ENCODE measurements at places on chromosomes 11 and 22.

- no peak for DNase-seq
Observed at GRCh38 chr22:31244943-31245451, 32.9 kb downstream of the LIMK2 start.

DNA sequence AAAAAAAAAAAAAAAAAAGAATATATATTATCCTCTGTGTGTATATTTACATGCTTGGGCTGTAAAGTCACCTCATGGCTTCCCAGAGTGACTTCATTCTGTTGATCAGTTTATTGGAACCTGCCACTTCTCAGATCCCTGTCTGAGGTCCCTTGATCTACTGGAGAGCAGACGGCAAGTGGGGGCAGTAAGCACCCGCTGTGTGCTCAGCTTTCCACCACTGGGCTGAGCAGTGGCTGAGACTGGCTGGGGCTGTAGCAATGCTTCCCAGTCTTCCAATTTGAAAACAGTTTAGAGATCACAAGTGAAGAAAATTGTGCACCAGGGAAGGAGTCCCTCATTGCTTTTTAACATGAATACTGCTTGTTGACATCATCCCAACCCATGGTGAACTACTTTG lies 6.9 kb upstream of the RBM4B start:
- no peak for DNase-seq

- no peak for DNase-seq
Observed at GRCh38 chr11:10893714-10894151, 35.9 kb upstream of the ZBED5 start.

DNA sequence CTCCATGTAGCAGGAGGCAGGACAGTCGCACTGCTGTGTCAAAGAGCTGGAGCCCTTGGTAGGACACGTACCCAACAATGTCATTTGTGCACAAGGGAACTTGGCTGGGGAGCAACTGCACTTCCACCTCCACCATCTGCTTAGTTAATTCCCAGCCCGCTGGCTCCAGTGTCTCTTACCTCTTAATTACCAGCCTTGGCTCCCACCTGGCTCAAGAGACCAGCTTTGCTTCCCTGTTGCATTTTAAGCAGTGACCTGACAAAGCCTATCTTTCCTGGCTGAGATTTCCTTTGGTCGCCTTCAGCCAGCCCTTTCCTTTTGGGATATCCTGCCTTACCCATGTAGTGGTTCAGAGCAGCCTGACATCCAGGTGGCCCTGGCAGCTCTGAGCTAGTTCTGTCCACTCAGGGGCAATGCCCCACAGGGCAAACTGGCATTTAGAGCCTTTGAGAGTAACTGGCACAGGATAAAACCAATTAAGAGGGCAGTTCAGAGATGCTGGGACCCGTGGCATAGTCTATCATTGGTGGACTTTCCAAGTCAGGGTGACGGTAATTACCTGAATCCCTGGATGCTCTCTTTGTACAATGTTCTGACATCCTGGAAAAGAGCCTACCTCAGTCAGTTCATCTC lies 212.6 kb upstream of the SORL1-AS1 start:
- no peak for DNase-seq

GRCh38 chr11:48098024-48098423 lies 117.7 kb downstream of the PTPRJ start:
- DNase-seq, result no peak

GRCh38 chr11:71333473-71333872 lies 81.1 kb upstream of the SHANK2 start:
- DNase-seq, result no peak

- DNase-seq, result no peak
Observed at GRCh38 chr11:2458321-2458720, 13.5 kb downstream of the KCNQ1 start.

GRCh38 chr11:77470971-77471370 lies 2.9 kb downstream of the PAK1 start:
- no peak for DNase-seq

GRCh38 chr11:36389811-36390210 lies 93.7 kb downstream of the PRR5L start:
- DNase-seq, result no peak

DNA sequence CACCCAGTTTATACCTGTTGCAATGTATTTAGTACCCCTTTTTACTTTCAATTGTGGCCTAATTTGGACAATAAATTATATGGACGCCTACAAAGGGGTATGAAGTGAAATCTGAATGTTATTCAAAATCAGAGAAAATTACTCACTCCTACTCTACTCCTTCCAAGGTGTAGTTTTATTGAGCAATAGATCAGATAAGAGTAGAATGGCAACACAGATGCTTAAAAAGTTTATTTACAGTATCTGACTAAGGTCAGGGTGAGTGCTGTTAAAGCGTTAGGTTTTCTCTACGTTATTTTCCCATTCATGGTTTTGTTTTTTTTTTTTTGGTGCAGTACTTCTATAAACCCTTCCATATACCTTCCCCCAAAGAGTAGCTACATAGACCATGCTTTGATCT lies 805.6 kb downstream of the KCNA4 start:
- DNase-seq, result no peak

DNA sequence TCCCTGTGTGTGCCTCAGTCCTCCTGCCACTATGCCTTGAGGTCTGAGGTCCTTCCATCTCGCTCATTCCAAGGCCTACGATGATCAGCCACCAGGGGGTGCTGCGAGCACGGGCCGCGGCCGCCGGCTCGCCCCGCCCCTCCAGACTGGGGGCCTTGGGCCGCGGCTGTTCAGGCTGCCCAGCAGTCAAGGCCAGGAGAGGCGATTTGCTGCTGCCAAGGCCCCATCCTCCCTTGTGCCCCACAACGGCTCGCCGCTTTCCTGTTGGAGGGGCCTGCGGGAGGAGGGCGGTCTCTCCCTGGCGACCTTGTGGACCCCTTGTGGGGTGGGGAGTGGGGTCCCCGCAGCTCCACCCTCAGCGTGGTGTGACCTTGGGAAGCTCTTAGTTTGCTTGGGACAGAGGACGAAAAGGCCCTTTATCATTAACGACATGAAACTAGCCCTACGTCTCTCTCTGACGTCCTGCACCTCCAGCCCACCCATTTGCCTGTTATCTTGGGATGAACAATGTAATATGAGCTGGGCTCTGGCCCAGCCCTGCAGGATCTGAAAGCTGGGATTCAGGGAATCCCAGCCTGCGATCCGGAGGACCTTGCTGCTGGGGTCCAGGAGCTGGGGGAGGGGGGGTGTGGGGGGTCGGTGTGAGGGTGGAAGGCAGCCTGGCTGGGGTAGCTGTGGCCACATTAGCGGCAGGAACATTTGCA lies 5.3 kb upstream of the GALR3 start:
- peak; percentile 95 for DNase-seq

GRCh38 chr22:38108561-38109319 lies 1.7 kb downstream of the BAIAP2L2 start:
- DNase-seq, result no peak

- no peak for DNase-seq
Observed at GRCh38 chr22:23223569-23224317, 43.4 kb downstream of the BCR start.

- no peak for DNase-seq
Observed at GRCh38 chr22:39515266-39516050, 4.9 kb upstream of the ATF4 start.

DNA sequence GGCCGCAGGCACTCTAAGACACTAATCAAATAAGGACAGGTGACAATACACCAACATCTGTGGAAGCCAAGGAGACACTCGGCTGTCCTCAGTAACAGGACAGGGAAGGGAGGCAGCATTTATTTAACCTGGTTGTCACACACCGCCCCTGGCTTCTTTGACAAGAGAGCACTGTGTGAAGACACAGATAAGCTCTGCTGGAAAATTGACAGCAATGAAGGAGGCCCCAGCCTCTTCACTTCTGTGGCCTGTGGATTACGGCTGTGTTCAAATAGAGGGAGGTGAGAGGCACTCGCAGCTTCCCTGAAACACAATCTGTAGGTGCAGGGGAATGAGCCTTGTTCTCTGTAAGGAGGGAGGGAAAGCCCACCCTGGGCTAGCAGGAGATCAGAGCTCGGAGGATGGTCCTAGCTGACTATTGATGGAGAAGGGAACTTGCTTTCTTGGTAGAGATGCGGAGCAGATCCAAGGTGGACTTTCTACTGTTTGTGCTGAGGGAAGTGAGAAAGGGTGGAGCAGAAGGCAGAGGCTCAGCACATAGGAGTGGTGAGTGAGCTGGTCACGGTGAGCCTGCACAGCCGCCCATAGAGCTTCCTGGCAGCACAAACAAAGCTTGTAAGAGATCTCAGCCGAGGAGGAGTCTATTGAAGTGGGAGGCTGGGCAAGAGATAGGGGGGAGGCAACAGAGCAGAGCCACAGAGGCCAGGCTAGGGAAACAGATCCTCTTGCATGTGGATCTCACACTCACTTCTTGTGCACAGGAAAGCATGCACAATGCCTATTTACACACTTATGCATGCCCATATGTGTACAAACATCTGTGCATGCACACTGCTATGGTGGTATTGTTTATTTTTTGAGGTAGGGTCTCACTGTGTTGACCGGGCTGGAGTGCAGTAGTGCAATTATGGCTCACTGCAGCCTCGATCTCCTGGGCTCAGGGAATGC lies 114.6 kb upstream of the THY1 start:
- DNase-seq, result peak; percentile 7

DNA sequence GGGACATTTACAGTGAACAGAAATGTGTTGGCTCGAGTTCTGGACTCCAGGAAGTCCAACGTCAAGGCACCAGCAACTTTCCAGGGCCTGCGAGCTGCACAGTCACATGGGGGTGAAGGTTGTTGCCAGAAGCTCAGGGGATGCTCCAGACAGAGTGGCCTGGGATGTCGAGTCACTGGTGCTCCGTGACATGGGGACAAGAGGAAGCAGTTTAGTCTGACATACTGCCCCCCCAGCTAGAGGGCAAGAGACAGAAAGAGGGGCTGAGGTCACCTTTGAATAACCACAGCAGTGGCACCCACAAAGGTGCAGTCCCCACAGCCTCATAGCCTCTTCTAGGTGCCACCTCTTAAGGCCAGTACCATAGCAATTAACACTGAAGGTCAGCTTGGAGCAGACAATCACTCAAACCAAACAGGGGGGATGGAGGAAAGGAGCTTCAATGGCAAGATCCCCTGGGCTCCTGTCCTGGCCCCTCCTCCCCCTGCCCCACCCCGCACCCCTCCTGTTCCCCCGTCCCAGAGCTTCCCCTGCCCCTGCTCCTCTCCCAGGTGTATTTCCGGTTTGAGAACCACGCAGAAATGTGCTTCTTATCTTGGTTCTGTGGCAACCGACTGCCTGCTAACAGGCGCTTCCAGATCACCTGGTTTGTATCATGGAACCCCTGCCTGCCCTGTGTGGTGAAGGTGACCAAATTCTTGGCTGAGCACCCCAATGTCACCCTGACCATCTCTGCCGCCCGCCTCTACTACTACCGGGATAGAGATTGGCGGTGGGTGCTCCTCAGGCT lies 3.8 kb downstream of the APOBEC3D start:
- DNase-seq, result no peak

DNA sequence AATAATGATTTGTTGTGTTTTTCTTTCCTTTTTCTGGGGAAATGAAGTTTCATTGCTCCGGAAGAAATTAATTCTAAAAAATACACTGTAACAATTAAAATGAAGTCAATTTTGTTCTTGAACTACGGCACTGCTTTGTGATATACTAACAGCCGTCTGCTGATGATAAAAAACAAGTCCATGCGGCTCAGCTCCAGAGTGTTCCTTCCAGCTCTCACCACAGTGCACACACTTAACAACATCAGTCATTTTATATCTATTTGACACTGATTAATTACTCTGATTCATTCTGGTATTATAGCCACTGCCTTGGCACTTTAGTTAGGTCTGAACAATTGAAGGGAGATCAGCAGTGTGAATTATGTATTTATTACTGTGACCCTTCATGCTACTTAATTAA lies 97.4 kb upstream of the SLC6A5 start:
- no peak for DNase-seq

- DNase-seq, result peak; percentile 44
Observed at GRCh38 chr11:31817054-31817620, 6.0 kb upstream of the PAX6 start.

DNA sequence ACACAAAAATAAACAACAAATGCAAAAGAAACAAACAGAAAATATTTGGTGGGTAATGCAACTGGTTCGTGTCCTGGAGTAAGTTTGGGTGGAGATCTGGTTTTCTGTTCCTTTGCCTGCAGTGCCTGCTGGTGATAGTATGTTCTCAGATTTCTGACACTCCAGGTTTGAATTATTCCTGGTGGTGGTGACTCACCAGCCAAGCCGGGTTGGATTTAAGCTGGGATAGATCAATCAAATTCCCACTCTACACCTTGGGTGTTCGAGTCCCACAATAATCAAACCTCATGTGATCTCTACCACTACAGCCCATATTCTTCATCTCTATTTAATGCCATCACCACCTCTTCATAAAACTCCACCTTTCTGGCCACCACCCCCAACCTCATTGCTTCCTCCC lies 421.8 kb downstream of the NTM start:
- DNase-seq, result no peak

GRCh38 chr11:66688561-66689534 lies 11.2 kb upstream of the RBM4B start:
- no peak for DNase-seq

GRCh38 chr11:76856106-76856505 lies 4.6 kb upstream of the ACER3 start:
- no peak for DNase-seq

GRCh38 chr11:18371279-18371678 lies 23.1 kb upstream of the LDHA start:
- DNase-seq, result no peak

DNA sequence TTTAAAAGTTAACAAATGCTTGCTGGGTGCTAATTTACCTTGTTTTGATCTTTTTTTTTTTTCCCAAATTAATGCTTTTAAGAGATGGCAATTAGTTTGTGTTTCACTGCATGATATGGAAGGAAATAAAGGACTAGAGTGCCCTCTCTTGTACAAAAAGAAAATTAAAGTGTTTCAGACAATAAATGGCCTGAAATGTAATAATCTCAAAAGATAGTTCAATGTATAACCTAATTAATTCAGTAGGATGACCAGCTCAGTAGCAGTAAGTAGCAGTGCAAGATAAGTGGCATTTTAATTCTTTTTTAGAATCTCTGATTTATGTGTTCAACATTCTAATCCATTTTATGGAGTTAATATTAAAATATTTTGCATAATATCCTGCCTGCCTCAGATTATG lies 39.9 kb upstream of the MYO18B start:
- peak; percentile 45 for DNase-seq

GRCh38 chr11:109298865-109299264 lies 123.1 kb upstream of the C11orf87 start:
- no peak for DNase-seq

- peak; percentile 18 for DNase-seq
Observed at GRCh38 chr11:26276798-26277424, 55.0 kb upstream of the ANO3 start.

- no peak for DNase-seq
Observed at GRCh38 chr22:42714768-42715390, 5.8 kb downstream of the A4GALT start.

GRCh38 chr22:47457509-47458300 lies 695.3 kb downstream of the TBC1D22A start:
- no peak for DNase-seq

GRCh38 chr11:104327861-104328511 lies 164.0 kb upstream of the PDGFD start:
- DNase-seq, result no peak

GRCh38 chr11:115760461-115761320 lies 256.5 kb upstream of the CADM1 start:
- no peak for DNase-seq
